ENCODE measurements at places on chromosomes 16 and 17.
A peak's percentile ranks its signal among the peaks of the same experiment; 100 is the strongest.

- DNase-seq = peak; percentile 60
These were observed 43.6 kb downstream of the TBC1D16 start for GRCh38 chr17:79991924-79992648.

DNA sequence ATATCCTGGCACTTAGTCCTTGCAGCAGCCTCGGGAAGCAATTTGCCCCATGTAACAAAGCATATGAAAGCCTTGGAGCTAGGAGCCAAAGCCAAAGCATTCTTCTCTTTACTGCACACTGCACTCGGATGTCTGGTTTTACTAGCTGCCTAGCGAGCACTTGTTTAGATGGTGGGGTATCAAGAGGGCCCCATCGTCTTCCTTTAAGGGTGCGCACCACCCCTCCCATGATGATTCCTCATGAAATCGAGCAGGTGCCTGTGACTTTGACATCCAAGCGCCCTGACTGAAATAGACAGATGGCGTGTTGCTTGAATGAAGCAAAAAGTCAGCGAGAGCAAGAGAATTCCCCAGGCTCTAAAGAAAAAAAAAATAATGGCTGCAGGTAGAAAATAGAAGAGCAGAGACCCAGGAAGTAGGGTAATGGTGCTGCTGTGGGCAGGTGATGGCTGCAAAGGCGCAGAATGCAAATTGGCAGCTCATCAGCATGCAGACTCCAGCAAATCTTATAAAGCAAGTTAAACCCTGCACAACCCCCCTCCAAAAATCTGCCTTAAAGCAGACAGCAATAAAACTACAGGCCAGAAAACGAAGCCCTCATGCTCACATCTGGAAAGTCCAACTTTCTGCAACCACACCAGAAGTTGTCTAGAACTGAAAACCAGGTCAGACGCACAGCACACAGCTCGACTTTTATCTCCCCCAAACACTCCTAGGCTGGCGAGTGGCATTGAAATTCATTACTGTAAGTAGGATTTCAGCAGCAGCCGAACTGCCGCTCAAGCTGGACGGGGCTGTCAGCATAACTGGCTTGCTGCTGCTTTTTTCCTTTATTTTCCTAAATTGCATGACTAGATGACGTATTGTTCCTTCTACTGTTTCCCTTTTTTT, 384.3 kb downstream of the RBFOX1 start:
- no peak for DNase-seq

- no peak for DNase-seq
These were observed 42.2 kb downstream of the TENT4B start for GRCh38 chr16:50195276-50195675.

GRCh38 chr16:3690980-3691720, 26.2 kb downstream of the TRAP1 start:
- DNase-seq = no peak

GRCh38 chr16:25148568-25149215, 37.1 kb downstream of the LCMT1 start:
- no peak for DNase-seq

DNA sequence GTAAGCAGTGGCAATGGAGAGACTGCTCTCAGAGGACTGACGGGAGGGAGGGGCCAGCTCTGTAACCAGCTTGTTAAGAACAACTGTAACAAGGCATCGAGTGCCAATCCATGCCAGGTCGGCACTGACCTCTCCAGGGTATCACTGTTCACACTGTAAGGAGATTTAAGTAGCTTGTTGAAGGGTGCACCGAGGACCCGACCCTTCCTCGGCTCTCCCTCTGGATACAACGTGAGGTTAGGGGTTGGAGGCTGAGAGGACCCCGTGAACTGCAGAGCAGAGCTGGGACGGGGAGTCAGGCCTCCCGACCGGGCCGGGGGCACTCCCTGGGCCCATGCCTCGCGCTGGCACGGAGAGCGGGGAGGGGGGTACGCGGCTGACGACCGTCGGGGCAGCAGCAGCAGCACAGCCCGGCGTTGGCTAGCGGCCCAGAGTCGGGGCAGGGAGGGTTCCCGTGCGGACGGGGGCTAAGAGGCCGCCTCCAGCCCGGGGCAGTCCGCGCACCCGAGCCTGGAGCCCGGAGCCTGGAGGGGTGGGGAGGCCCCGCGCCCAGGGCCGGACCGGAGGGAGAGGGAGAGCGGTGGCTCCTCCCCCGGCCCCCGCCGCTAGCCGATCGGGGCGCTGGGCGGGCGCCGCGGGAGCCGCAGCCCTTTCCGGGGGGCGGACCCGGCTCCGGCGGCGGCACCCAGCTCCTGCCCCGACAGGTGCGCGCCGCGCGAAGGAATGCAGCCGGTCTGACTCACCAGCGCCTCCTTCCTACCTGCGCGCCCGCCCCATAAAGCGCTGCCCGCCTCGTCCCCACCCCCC, at the start of gene ITGB4:
Gene ITGB4, plus strand, starts transcription at position 804 of the 807 bp plus-strand sequence. CDS start 3,245 bp downstream, outside the sequence.
- peak; percentile 72 for DNase-seq

GRCh38 chr16:938136-938535, 32.6 kb downstream of the LMF1 start:
- DNase-seq = no peak

GRCh38 chr16:50260206-50261159, 5.9 kb upstream of the ADCY7 start:
- DNase-seq = no peak

GRCh38 chr16:89052191-89052889, 41.3 kb upstream of the ACSF3 start:
- no peak for DNase-seq

DNA sequence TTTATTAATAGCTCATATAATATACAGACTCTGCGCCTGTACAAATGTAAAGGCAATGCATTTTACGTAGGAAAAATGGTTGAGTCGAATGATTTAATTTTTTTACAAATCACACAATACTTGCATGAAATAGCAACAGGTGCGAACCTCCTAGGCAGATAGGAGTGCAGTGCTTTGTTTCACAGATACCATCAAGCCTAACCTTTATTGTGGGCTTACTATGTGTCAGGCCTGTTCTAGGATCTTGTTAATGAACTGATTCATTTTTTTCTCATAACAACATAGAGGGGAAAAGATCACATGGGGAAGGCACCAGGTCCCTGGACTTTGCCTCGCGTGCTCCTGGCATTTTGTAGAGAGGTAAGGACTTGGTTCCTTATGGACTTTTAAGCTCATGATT, 107.8 kb downstream of the PRKCB start:
- DNase-seq = no peak

- no peak for DNase-seq
These were observed 299.6 kb upstream of the CCL2 start for GRCh38 chr17:33955461-33955860.

GRCh38 chr16:56916571-56917403, 15.2 kb upstream of the HERPUD1 start:
- DNase-seq = no peak

GRCh38 chr17:19716108-19717030, at the start of gene SLC47A2:
Gene SLC47A2, minus strand, starts transcription at chr17:19716584. Its CDS starts 29 bp downstream, at chr17:19716555.
- peak; percentile 4 for DNase-seq

GRCh38 chr17:8160224-8160577, 2.5 kb downstream of the VAMP2 start:
- no peak for DNase-seq

DNA sequence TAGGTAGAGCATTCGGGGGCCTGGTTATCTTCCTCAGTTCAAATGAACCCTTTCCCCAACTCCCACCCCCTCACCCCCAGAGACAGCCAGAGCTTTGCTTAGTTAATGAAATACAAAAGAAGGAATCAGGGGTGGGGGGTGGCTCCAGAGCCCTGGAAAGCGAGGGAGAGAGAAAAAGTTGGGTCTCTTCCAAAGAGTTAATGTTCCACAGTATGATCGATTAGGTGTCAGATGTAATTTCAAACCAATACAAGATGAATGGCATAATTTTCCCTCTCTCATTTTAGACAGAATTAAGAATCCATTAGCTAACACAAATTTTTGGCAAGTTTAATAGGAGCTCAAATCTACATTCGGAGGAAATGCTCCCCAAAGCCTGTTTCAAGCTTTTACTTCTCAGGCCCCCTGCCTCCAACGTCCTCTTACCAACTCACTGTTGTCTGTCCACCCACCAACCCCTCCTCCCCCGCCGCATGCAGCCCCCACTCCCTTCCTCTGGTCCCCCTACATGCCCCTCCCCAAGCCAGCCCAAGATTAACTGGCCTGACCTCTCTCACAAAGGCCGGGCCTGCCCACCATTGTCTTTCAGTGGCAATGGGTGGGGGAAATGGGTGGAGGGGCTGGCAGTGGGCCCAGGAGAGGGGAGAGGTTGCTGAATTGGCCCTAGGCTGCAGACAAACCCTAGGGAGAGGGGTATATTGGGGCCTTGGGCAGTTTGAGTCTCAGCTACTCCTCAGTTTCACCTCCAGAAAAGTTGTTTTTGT, 28.2 kb downstream of the NEUROD2 start:
- no peak for DNase-seq

- DNase-seq = no peak
These were observed 16.7 kb upstream of the RAP1GAP2 start for GRCh38 chr17:2779545-2779944.

DNA sequence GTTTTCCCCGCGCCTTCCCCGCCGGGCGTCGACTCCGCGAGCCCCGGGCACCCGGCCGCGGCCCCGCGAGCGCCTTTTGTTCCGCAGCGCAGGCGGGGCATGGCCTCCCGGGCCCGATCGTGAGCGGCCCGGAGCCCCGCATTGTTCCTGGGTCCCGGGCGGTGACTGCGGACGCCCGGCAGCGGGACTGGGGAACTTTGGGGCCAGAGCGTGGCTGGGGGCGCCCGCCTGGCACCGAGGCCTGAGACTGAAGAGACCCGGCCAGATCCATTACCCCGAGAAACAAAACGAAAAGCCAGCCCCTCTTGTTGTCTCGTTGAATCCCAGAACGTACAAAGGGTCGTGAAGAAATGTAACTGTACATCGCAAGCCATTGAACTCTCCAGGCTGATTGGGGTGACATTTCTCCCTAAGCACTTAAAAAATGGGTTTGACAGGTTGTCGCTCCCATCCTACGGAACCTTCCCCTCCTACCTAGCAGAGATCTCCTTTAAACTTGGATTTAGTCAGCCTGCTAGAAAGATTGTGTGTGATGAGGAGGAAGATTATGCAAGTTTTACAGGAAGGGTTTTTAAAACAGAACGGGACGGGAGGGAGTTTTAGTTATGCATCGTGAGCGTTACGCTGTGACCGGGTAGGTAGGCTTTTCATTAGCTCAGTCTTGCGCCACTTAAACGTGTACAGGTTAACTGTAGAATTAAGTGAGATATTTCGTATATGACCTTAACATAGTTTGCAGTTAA, 825 bp downstream of the METTL9 start:
- peak; percentile 13 for DNase-seq

DNA sequence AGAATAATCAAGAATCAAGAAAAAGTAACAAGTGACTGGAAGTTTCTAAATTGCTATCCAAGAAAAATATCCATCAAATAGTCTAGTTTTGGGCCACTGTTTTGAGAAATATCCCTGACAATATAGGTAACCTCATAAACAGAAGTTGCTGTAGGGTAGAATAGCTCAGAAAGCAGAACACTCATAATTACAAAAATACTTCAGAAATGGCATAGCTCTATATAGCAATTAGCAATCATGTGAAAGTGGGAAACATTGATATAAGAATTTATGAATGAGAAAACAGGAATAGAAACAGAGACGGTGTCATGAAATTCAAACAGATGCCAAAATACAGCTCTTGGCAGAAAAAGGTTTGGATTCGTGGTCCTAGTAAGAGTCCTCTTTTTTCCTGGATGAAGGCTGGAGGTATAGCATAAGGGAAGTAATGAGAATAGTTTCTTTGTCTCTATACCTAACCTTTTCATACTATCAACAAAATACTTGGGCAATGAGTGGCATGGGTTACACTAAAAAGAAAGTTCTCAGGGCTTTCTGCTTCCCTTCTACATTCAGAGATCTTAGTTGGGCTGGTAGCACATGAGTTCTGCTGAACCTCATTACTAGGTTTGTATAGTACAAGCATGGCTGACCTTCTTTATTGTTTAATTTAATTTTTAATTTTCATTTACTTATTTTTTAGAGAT, 33.5 kb downstream of the SPAG9 start:
- no peak for DNase-seq

- no peak for DNase-seq
These were observed 7.4 kb downstream of the ADAD2 start for GRCh38 chr16:84198401-84198800.

DNA sequence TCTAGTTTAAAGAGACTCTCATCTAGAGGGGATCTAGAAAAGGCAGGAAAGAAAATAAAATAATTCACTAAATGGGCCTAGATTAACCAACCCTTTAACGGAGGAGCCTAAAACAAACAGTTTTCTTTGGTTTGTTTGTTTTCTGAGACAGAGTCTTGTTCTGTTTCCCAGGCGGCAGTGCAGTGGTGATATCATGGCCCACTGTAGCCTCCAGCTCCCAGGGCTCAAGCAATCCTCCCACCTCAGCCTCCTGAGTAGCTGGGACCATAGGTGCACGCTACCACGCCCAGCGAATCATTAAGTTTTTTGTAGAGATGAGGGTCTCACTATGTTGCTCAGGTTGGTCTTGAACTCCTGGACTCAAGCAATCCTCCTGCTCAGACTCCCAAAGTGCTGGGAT, 122.3 kb upstream of the TOB1 start:
- DNase-seq = no peak

- no peak for DNase-seq
These were observed 207.9 kb downstream of the SNX29 start for GRCh38 chr16:12184419-12184917.

- DNase-seq = no peak
These were observed 319.5 kb upstream of the CA10 start for GRCh38 chr17:52477824-52478699.

GRCh38 chr17:78132767-78133178, 2.2 kb downstream of the TMC8 start:
- DNase-seq = no peak

DNA sequence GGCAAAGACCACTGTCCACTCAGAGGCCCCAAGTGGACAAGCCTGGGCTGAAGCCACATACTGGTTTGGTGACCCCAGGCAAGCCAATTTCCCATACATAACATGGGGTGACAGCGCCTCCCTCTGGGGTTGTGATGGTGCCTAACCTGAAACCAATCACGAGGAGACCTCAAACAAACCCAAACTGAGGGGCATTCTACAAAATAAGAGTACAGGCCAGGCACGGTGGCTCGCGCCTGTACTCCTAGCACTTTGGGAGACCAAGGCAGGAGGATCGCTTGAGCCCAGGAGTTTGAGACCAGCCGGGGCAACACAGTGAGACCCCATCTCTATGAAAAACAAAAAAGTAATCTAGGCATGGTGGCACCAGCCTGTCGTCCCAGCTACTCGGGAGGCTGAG, 3.6 kb downstream of the P2RX5 start:
- DNase-seq = no peak

DNA sequence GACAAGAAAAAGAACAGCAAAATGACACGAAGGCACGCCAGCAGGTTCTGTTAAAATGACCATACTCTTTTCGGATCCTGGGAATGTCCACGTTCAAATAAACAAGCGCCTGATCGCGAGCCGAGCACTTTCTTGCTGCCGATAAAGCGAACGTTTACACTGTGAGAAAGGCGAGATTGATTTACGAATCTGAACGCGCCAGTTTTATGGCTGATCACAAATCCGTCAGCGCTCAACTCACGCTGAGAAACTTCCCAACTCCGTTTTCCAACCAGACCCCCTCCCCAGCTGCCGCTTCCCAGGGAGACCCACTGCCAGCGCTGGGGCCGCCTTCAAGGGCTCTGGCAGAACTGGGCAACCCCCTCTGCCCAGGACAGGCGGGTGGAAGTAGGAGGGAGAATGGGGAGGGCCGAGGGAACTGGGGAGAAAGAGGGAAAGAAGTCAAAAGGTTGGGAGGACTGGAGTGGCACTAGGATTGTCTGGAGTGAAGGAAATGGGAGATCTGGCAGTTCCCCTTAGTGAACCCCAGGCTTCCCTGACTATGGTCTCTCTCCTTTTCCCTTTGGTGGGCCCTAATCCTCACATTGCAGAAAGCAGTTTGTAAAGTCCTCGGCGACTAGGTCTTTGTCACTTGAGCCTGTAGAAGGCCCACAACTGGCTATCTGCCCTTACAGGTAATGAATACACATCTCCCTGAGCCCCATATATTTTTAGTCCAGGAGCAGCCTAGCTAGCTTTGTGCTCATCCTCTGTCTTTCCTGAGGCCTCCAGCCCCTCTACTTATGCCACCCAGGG, 6.9 kb downstream of the HOXB4 start:
- no peak for DNase-seq
